ENCODE measurements at places on chromosomes 5 and 9.

- no peak for DNase-seq
These were observed 6.2 kb downstream of the TTLL11 start for GRCh38 chr9:122086873-122087272.

GRCh38 chr5:173802670-173803165 is 85.4 kb upstream of the CPEB4 start:
- DNase-seq = no peak

GRCh38 chr9:76759732-76760131 is 4.5 kb upstream of the PCA3 start:
- no peak for DNase-seq

- DNase-seq = no peak
These were observed 110.1 kb upstream of the MAP3K1 start for GRCh38 chr5:56705217-56705616.

All from activated CD4-positive, alpha-beta T cell treated with anti-CD3 and anti-CD28 coated beads, Interleukin-2, amount 50 U/mL, for 1 hour (primary cell).